Adipose tissue (tissue), 3 donors: ENCODE measurements at places on chromosomes 16 and 17. TPM values are rescaled to one million over a fixed set of nuclear protein-coding genes. Genes with fewer than 3 reads are reported as not detected.

Gene SLC16A13
- polyA plus RNA-seq, result 0.89 TPM

Gene ABI3
- polyA plus RNA-seq, result 1.7 TPM

Gene ANTKMT
- 10.1 TPM for polyA plus RNA-seq

Gene KRTAP1-1
- polyA plus RNA-seq, result not detected

Gene UTS2R
- polyA plus RNA-seq, result not detected

Gene DPEP3
- polyA plus RNA-seq, result 0.34 TPM

Gene TAT
- 0.11 TPM for polyA plus RNA-seq

Gene TP53TG3D
- polyA plus RNA-seq, result 0.13 TPM
